Esophagus squamous epithelium (tissue), 5 donors: ENCODE measurements at places on chromosomes 2 and 18.

GRCh38 chr2:31874071-31874470 lies 136.7 kb downstream of the MEMO1 start:
- DNase-seq: no peak

DNA sequence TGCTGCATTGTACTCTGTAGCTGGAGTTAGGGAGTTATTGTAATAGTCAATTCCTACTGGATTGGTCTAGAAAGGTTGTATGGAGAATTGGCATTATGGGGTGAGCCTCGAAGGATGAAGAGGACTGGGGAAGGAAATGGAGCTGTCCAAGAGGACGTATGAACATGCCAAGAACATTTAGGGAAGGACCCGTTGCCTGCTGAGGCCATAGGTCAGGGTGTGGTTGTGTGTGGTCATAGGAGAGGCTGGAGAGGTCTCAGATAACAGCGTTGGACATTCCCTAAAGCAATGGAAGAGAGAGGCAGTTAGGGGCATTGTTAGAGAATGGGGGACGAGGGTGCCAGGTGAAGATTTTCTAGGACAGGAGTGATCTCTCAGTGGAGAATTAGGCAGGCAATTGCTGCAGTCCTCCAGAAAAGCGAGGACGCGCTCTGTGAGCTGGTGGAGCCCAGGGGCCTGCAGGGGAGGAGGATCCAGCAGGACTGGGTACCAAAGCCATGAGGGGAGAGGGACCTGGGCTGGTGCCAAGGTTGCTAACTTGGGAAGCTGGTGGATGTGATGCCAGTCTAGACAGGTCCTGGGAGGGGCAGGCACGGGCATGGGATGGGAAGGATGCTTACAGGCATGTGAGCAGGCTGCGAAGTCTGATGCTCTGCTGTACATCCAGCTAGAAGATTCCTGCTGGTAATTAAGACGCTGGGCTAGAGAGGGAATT lies 9.4 kb upstream of the PSD4 start:
- no peak for DNase-seq

- DNase-seq: no peak
Measured at GRCh38 chr2:136122661-136123060, 4.7 kb upstream of the CXCR4 start.

- DNase-seq: no peak
Measured at GRCh38 chr18:12109836-12110235, 16.2 kb downstream of the ANKRD62 start.

DNA sequence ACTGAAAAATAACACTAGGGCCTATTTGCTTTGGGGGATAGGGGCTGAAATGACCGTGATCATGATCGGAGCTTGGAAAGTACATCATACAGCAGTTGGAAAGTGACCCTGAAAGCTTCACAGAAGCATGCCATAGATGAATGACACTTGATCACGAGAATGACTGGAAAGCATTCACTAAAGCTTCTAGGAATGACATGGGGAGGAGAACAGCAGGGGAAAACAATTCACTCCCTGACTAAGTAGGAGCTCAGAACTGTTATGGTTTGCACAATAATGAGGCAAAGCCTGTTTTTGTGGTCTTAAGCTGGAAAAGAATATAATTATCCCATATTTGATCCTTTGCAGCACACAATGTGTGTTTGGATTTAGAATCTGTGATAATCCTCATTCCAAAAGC lies 237.5 kb downstream of the NOL4 start:
- no peak for DNase-seq

GRCh38 chr2:153661801-153662200 lies 183.2 kb upstream of the RPRM start:
- no peak for DNase-seq

- DNase-seq: no peak
Measured at GRCh38 chr2:172249986-172250385, 147.3 kb upstream of the DLX2 start.

GRCh38 chr2:182581196-182581935 lies 134.7 kb upstream of the DNAJC10 start:
- DNase-seq: no peak

- no peak for DNase-seq
Measured at GRCh38 chr2:195861821-195862220, 204.8 kb downstream of the SLC39A10 start.

- DNase-seq: no peak
Measured at GRCh38 chr18:13810950-13811485, 12.9 kb upstream of the MC5R start.
